ENCODE measurements at places on chromosomes 2 and 18. TPM values are rescaled to one million over a fixed set of nuclear protein-coding genes. Genes with fewer than 3 reads are reported as not detected.

- DNase-seq = no peak
These were observed 37.2 kb downstream of the YPEL5 start for GRCh38 chr2:30184035-30184434.

DNA sequence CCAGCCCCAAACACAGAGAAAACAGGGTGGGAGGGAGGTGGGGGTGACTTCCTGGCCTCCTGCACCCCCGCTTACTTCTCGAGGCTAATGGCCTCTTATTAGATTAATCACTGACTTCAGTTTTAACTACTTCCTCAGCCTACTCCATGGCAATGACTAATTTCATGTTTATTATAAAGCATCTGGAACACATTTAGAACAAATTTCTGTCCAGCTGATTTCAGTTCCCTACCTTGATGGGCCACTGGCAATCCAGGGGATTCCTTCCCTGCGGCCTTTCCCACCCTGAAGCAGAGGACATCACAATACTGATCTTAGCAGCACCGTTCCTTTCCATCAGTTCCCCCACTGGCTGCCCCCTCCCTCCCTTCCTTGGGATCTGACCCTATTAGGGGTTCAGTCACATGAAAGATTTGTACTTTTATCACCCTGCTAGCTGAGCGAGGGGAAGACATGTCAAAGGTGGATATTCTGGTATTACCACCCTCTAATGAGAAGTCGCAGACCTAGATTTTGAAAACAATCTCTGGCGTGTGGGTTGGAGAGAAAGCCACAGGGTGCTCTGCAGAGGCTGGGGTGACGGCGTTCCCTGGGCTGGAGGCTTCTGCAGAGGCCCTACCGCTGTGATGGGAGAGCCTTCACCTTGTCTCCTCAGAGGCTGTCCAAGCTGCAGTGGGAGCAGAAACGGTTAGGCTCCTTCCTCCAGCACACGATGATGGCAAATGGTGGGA is 67.6 kb downstream of the KIAA2012 start:
- DNase-seq = no peak

CPLX4 gene
- polyA plus RNA-seq = not detected

ATP6V1B1 gene
- polyA plus RNA-seq = 2.7 TPM

STARD6 gene
- not detected for polyA plus RNA-seq
